Stimulated activated naive CD4-positive, alpha-beta T cell treated with Interleukin-2 at 50 U/mL for 16 hours (primary cell): ENCODE measurements at places on chromosomes 2 and 18.

DNA sequence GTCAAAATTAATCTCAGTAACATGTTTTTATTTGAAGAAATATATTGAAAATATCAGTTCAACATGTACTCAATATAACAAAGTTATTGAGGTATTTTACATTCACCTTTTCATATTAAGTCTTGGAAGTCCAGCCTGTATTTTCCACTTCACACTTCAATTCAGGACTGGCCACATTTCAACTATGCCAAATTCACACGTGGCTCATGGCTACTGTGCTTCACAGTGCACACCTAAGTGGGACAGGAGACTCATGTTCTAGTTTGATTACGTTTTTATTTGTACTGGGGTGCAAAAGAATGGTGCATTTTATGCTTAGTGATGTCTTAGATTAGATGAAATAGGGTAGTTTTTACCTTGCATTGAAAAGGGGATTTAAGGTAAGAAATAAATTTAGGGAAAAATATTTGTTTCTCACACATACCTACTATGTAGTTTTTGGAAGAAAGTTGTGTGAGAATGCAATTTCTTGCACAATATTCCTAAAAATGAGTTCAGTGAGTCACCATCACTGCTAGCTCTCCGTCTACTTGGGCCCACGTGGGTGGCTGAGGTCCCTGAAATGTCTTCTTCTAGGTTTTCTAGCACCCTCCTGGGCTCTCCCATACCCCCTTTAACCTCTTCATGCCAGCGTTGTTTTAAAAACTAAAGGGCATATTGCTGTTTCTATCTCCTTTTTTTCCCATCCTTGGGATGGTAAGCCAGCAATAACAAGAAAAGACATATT lies 87.0 kb downstream of the ST6GAL2 start:
- no peak for DNase-seq

- DNase-seq: no peak
Measured at GRCh38 chr18:23337599-23338444, 115.3 kb upstream of the RIOK3 start.

DNA sequence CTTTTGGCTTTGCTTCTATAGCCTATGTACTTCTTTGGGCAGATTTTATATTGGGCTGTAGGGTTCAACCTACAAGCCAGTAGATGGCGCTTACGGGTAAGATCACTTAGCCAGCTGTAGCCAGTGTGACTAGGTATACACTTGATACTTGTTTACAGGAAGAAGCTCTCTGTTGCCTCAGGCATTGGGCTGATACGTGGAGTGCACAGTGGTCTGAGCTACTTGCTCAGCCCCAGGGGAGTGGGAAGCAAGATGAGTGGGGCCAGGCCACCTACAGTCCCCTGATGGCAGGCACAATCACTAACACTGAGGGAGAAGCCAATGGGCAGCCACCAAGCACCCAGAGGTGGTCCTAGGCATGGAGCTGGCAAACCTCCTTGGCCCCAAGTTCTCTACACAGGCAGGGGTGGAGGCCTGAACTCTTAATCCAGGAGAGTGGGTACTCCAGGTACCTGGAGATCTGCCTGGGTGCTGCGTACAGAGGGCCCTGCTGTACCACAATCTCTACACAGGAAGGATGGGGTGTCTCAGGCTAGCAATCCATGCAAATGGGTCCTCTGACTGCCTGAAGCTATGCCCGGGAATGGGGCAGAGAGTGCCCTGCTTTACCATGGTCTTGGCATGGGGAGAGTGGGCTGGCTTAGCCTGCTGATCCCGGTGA lies 122.2 kb downstream of the NCOA1 start:
- no peak for DNase-seq

GRCh38 chr2:241323778-241324177 lies 8.1 kb downstream of the SEPTIN2 start:
- DNase-seq: no peak

- DNase-seq: no peak
Measured at GRCh38 chr2:231222318-231223000, 24.0 kb downstream of the ARMC9 start.

DNA sequence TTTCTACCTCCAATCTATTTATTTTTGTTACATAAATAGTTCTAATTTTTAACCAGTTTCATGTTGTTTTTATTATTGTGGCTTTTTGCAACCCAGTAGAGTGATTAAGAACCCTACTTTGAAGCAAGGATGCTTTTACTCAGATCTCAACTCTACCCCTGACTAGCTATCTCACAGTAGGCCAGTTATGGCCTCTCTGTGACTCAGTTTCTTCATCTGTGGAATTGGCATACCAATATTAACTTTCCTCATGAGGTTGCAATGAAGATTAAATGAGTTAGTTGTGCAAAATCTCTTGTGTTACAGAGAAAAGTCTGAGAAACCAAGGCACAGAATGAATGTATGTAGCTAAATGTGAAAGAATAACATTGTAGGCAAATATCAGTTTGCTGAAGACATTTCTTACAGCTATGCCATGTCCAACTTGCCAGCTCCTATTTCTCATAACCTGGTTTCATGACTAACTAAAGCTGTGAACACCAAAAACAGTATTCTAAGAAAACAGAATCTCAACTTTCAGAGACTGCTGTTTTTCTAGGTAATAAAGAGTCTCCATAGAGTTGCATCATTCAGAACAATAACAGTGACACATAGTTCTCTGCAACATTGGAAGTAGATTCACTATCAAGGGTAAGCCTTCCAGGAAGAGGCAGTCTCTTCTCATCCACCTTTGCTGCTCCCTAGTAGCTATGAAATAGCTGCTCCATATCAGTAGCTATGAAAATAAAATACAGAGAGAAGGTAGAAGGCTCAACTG lies 33.2 kb upstream of the CYTIP start:
- DNase-seq: no peak

DNA sequence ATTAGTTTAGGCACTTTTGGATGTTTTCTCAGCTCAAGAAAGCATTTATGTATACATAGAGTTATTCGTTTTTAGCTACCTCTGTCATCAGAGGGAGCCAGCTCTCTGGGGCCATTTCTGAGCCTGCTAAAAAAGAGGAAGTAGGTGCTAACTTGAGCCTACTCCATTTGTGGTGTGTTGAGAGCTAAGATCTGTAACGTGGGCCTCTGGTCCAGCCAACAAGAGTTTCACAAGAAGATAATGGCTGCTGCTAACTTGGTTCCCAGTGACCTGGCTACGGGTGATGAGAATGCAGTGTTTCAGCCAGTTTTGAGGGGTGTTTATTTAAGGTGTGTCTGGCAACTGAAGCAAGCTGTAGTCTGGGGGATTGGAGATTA lies 182.5 kb downstream of the PRKCE start:
- no peak for DNase-seq

GRCh38 chr2:127216095-127216494 lies 4.0 kb downstream of the CYP27C1 start:
- no peak for DNase-seq
